ENCODE measurements at places on chromosomes 5 and 9.

GRCh38 chr5:132493241-132493640 lies 2.7 kb upstream of the IRF1 start:
- no peak for DNase-seq

DNA sequence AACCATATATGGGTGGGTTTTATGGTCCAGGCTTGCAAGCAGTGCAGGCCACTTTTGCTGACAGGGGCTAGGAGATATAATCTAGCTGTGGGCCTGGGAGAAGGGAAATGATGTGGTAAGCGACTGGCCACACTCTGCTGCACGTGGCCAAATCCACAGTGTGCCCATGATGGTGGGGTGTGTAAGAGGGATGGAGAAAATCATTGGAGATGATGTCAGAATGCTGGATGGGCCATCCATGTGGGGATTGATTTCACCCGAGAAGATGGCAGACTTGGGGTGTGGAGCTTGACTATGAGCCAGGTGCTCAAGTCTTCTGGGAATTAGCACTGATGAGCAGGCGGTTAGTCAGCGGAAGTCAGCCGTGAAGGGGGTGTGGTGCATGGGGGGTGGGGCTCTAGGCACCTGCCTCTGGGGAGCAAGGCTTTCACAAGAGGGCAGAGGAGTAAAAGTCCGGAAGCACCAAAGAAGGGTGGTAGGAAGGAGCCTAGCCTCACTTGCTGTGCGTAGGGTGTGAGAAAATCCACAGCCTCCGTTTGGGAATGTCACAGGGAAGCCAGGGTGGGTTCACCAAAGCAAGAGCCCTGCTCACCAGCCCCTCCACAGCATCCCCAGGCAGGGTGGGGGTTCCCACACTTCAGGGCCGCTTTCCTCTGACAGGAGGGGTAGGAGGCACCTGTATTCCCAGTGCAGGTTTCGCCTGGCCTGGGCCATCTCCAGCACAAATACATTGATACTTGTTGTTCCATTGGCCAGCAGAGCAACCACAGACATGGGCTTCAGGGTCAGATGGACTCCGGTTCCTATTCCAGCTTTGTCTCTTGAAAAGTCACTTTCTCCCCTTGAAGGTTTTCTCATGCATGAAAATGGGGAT lies 44.5 kb upstream of the ANGPTL2 start:
- no peak for DNase-seq

GRCh38 chr9:119722384-119722783 lies 353.1 kb upstream of the BRINP1 start:
- no peak for DNase-seq

- no peak for DNase-seq
These were observed 700 bp downstream of the CDO1 start for GRCh38 chr5:115815693-115816225.

DNA sequence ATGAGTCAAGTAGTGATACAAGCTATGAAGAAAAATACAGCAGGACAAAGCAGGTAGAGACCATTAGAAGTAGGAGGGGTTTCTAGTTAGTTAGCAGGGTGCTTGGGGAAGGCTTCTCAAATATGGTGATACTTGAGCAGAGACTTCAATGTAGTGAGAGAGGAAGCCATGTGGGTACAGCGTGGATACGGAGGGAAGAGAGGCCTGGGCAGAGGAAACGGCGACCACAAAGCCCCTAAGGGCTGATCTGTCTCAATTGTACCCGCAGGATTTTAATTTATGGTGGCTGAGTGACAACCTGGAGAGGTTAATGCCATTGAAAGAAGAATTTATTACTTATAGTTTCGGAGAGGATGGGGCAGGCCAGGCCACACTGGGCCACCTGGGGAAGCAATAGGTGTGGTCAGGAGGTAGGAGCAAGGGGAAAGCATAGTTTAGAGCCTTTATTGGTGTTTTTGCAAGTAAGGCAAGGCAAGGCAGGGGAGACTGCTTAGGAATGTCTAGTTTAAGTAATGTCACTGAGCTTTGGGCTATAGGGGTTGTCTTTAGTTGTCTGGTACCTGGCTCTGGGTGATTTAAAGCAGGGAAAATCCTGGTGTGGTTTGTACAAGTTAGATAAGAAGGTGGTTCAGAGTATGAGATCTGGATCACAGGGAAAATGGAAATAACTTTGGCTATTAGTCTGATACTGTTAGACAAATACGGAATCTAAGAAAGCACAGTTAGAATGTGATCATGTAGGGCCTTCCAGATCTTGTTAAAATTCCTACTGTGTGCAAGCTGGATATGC lies 42.6 kb downstream of the GCNT4 start:
- no peak for DNase-seq

DNA sequence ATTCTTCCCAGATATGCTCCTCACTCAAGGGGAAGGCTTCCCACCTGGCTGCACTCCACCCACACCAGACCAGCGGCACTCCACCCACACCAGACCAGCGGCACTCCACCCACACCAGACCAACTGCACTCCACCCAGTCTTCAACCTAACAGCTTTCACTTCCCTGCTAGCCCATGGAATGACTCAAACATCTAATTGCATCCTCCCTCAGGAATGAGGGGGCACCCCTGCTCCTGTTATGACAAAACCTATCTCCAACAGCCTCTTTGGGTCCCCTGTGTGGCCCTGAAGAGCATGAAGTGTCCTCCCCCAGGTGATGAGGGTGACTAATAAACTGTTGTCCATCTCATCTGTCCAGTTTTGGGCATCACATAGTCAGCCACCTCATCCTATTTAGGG lies 556.6 kb upstream of the TUSC1 start:
- DNase-seq: no peak

DNA sequence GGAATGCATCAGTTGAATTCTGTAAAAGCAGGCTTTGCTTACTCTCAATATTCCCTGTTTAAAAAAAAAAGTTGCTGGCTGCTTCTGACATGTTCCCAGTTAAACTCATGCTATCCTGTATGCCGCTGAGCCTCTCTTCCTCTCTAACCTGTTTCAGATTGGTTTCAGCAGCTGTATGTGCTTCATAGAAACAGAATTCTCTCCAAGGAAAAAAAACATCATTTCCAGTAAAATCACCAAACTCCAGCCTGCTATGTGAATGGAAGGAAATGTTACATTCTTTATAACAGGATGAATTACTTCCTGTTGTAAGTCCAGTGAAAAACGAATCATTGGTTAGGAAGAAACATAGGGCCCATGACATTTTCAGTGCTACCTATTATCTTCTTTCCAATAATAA lies 25.7 kb upstream of the KCNV2 start:
- DNase-seq: no peak

DNA sequence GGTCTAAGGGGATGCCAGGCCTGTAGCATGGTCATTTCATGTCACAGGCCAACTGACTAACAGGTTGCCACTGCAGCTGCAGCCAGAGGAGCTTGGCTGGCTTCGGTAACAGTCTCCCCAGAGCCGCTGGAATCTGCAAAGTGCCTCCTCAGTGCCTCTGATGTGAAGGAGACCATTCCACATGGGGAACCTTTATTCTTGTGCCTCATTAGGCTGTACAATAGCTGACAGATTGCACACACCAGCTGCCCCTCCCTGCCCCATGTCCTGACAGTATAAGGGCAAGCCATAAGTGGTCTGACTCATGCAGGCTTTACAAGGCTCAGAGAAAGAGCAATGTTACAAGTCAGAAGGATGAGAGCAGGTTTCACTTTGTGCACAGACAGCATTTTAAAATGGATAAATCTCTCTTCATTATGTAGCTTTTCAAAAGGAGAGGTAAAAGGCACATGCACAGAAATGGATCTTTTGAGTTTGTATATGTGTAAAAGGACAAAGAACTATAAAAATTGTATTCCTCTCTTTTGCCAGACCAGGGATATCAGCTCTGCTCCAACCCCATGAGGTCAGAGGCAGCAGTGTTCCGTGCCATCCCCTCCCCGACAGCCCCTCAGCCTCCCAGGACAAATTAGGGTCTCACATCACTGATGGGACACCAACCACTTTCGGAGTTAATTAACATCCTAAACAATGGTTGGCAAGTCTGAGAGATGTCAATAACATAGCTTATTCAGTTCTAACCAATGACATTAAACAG lies 467.8 kb downstream of the TMEM232 start:
- no peak for DNase-seq

GRCh38 chr5:10985721-10986110 lies 224.7 kb upstream of the DAP start:
- DNase-seq: no peak

GRCh38 chr5:51988634-51989033 lies 605.4 kb downstream of the ISL1 start:
- no peak for DNase-seq

DNA sequence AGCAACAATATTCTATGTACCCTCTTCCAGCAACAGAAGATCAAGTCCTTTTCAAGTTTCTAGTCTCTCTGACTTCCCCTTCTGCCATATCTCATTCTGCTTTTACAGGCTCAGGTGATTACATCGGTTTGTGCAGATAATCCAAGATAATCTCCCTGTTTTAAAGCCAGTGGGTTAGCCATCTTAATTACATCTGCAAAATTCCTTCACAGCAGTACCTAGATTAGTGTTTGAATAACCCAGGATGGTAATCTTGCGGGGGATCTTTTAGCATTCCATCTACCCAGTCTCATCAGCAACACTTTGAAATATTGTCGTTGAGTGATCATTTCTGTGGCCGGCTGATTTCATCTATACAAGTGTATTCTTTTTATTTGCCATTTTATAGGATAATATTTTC lies 130.2 kb downstream of the GHR start:
- DNase-seq: no peak

GRCh38 chr9:15310107-15310850 lies 3.3 kb upstream of the TTC39B start:
- DNase-seq: no peak

- DNase-seq: no peak
These were observed 117.0 kb downstream of the ERCC6L2 start for GRCh38 chr9:95992536-95992935.

GRCh38 chr5:151027961-151028479 lies 7.6 kb downstream of the GPX3 start:
- no peak for DNase-seq

DNA sequence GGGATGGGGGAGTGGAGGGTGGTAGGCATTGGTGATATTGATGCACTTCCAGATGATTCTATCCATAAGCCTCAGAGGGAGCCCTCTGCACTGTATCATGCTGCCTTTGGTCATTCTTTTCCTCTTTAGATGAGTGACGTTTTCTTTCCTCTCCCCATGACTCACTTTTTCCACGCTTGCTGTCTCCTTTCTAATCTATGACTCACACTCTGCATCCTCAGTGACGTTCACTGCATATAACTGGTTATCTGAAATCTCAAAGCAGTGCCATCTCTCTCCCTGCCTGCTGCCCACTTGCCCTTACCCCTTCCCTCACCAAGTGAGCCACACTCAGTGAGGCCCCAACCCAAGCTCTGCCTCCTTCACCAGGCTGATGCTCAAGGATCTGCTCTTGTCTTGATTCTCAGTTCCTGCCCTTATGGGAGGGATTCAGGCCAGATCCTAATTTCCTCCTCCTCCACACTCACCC lies 31.6 kb downstream of the PTGS1 start:
- DNase-seq: no peak

DNA sequence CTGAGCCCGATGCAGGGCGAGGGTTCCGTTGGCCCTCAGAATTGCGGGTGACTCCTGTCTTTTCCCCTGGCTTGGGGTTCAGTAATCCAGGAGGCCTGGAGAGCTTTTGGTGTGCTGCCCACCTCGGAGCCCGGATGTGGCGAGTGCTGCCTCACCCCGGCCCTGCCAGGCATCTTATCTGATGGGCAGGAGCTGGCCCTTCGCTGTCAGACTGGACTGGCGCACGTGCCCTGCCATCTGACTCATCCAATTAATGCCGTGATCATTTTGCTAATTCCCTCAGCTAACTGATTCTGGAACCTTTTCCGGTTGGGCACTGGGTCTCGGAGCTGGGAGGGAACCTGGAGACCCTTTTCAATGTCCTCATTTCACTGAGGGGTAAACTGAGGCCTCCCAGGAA lies 34.6 kb downstream of the RXRA start:
- no peak for DNase-seq

DNA sequence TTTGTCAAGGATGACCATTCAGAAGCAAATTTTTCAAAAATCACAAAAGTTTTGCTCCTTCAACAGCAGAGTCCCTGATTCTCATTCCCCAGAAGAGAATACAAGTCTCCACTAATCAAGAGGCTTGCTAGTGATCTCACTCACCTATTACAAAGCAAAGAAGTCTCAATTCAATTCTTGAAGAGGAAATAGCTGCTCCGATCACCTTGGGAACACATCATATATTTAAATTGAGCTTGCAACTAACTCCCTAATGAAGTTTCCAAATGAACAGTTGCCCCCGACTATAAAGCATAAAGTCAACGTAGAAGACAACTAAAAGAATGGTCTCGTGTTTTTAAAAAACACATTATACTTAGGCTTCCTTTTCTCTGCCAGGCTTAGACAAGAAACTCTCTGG lies 1.6 kb downstream of the LIFR start:
- no peak for DNase-seq

- DNase-seq: no peak
These were observed 501.4 kb upstream of the WWC1 start for GRCh38 chr5:167790045-167790444.

DNA sequence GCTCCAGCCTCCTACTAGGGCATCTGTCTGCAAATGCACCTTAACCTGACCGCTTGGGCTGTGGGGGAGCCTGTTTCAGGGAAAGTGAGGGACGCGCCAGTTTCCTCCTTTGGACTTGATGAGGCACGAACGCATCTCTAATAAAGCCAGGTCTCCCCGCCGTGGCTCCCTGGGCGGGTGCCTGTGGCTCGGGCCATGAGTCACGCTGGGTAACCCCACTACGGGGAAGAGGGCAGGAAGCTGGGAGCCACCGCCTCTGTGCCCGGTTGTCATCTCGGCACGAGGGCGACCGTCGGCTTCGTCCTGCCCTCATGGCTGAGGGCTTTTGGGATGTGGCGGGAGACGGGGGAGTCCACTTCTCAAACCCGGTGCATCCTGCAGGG lies 12.1 kb downstream of the NOTCH1 start:
- DNase-seq: peak; percentile 81

DNA sequence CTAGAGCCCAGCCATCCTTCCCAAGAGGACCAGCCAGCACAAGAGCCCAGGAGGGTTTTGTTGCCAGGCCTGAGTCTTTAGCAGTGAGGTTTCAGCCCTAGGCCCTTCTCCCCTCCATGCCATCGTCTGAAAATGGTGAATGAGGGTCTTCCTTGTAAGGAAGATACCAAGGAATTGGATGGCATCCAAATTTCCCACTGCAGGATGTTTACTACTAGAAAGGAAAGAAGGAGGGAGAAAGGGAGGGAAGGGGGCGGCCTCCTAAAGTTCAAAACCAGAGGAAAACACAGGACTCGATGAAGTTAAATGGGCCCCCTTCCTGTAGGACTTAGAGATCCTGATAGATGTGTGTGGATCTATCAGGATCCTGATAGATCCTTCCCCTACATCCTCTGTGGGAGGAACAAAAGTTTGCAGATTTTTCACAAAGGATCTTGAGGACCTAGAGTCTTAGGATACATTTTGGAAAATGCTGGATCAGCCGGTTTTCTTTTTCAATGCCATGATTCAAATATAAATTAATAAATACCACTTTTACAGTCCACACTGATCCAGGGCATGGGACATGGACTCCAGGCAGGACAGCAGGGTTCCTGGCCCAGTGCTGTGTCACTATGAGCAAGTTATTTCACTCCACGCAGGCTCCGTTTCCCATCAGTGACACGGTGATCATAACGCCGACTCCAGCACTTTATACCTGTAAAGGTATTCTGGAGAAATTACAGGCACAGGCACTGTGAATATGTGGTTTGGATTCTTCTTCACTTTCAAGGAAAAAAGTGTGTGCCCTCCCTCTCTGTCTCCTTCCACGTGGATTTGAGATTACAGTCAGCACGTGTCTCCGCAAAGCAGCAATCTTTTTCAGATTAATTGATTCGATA lies 40.9 kb downstream of the C5orf15 start:
- no peak for DNase-seq

GRCh38 chr5:9240431-9240830 lies 305.4 kb downstream of the SEMA5A start:
- no peak for DNase-seq

All from activated naive CD4-positive, alpha-beta T cell treated with Interleukin-2 at 50 U/mL for 16 hours (primary cell).